ENCODE measurements at places on chromosomes 16 and 17.

GRCh38 chr17:40633871-40634270 is 13.7 kb downstream of the SMARCE1 start:
- peaks cover 18% of the 10 kb centered on the region for H3K4me1 ChIP-seq
- DNase-seq, result no peak
- H3K4me3 ChIP-seq, result no peak overlapping the region
- H3K27ac ChIP-seq, result no peak overlapping the region
- H3K36me3 ChIP-seq, result peaks cover 77% of the 10 kb centered on the region

DNA sequence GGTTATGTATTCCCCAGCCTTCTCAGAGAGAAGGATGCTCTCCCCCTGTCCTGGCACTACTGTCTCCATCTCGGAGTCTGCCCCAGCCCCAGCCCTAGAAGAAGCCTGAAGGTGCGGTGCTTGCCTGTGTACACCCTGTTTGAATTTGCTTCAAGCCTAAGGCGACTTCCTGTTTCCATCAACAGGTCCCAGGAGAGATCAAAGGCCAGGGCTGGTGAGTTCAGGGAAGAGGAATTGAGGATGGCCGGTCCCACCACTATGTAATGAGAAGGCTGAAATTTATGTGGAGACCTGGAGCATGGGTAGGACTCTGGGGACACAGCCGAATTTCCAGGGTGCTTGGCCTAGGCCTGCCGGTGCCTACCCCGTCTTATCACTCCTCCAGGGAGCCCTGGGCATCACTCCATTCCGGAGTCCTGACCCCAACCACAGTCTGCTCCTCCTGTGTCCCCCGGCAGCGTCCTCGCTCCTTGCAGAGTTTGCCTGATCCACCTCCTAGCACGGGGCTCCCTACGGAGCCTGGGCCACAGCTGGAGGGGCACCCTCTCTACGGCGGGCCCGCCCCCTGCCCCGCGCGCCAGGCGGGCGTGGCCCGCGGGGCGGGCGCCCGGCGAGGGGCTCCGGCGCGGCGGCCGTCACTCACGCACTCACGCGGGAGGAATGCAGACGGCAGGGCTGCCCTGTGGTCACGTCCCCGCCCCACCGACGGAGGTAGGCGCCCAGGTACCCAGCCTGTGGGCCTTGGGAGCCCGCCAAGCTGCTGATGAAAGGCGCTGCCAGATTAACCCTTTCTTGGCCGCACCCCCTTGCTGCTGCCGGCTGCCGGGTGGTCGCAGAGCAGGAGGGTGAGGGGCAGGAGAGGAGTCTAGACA is 53.8 kb upstream of the TAC4 start:
- no peaks in the 10 kb centered on the region for H3K4me1 ChIP-seq
- no peak overlapping the region for H3K4me3 ChIP-seq
- peaks cover 57% of the 10 kb centered on the region for H3K27me3 ChIP-seq
- H3K27ac ChIP-seq, result no peak overlapping the region
- no peak for DNase-seq

- no peaks in the 10 kb centered on the region for H3K4me1 ChIP-seq
- H3K27ac ChIP-seq, result no peak overlapping the region
- no peaks in the 10 kb centered on the region for H3K36me3 ChIP-seq
- no peak for DNase-seq
Measured at GRCh38 chr16:35743101-35743692, 2283.8 kb downstream of the TP53TG3F start.

GRCh38 chr17:38559051-38559879 is 46.5 kb downstream of the SRCIN1 start:
- peaks cover 12% of the 10 kb centered on the region for H3K4me1 ChIP-seq
- peak; percentile 88 for DNase-seq
- H3K27me3 ChIP-seq, result peaks cover 68% of the 10 kb centered on the region
- H3K4me3 ChIP-seq, result peak overlapping the region; percentile 89

DNA sequence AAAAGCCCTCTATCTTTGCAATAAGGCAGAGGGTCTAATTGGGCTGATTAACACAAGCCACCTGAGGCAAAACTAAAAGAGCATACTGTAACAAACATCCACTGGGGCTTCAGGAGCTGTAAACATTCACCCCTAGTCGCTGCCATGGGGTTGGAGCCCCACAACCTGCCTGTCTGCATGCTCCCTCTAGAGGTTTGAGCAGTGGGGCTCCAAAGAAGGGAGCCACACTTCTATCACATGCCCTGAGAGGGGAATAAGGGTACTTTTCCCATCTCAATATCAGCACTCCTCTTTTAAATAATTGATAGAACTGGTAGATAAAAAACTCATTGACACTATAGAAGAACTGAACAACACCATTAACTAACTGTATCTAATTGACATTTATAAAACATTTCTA is 130.1 kb upstream of the COX10 start:
- H3K4me3 ChIP-seq, result no peak overlapping the region
- H3K27ac ChIP-seq, result no peak overlapping the region
- H3K4me1 ChIP-seq, result no peaks in the 10 kb centered on the region

GRCh38 chr17:49344914-49345313 is 17.1 kb downstream of the ZNF652 start:
- peaks cover 32% of the 10 kb centered on the region for H3K4me1 ChIP-seq
- H3K27me3 ChIP-seq, result peaks cover 19% of the 10 kb centered on the region
- no peak for DNase-seq
- peaks cover 28% of the 10 kb centered on the region for H3K36me3 ChIP-seq
- H3K4me3 ChIP-seq, result peak overlapping the region; percentile 12

DNA sequence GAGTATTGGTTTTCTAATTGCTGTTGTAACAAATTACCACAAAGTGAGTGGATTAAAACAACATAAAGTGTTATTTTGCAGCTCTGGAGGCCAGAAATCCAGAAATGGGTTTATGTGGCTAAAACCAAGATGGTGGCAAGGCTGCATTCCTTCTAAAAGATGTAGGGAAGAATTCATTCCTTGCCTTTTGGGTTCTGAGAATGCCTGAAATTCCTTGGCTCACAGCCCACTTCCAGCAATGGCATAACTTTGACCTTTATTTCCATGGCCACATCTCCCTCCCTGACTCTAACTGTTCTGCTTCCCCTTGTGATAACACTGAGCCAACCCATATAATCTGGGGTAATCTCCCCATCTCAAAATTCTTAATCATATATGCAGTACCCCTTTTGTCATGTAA is 269.6 kb upstream of the RPL38 start:
- no peaks in the 10 kb centered on the region for H3K4me1 ChIP-seq
- no peak for DNase-seq

DNA sequence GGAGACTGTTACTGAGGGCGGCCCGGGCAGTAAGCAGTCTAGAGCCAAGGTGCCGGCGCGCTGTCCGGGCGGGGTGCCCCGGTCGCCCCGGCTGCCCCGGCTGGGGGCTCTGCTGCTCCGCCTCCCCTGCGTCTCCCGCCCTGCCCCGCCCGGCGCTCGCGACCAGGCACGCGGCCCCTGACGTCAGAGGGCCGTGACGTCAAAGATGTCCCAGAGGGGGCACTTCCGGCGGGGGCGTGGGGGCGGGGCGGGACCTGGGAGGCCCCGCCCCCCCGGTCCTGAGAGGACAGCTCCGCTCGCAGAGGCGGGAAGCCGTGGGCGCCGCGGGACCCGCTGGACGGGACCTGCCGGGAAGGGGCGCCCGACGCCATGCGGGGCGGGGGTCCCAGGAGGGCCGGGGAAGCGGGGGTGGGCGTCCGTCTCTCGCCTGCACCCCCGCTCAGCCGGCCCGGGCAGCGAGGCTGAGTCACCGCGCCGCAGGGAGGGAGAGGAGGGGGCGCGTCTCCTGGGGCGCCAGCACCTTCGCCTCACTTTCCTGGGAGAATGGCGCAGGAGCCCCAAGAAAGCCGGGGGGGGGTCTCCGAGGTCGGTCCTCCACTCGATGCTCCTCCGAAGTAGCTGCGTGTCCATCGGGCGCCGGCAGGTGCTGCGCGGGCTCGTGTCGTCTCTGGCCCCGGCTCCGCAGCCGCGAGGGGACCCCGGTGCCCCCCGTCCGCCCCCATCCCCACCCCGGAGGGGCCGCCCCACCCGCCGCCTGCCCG is 4.4 kb upstream of the HIC1 start:
- no peak overlapping the region for H3K4me3 ChIP-seq
- H3K27ac ChIP-seq, result no peak overlapping the region
- no peaks in the 10 kb centered on the region for H3K36me3 ChIP-seq
- peak; percentile 70 for DNase-seq
- peaks cover 16% of the 10 kb centered on the region for H3K27me3 ChIP-seq

- no peaks in the 10 kb centered on the region for H3K4me1 ChIP-seq
- H3K27me3 ChIP-seq, result peaks cover 25% of the 10 kb centered on the region
Measured at GRCh38 chr17:48530887-48531272, at the start of gene HOXB1. Gene HOXB1, minus strand, starts transcription at chr17:48531011. Its CDS starts 107 bp downstream, at chr17:48530904.

- H3K4me1 ChIP-seq, result peaks cover 11% of the 10 kb centered on the region
- H3K36me3 ChIP-seq, result peaks cover 14% of the 10 kb centered on the region
- no peak overlapping the region for H3K4me3 ChIP-seq
- no peaks in the 10 kb centered on the region for H3K27me3 ChIP-seq
- DNase-seq, result no peak
Measured at GRCh38 chr17:31900877-31901276, 631 bp downstream of the UTP6 start.

DNA sequence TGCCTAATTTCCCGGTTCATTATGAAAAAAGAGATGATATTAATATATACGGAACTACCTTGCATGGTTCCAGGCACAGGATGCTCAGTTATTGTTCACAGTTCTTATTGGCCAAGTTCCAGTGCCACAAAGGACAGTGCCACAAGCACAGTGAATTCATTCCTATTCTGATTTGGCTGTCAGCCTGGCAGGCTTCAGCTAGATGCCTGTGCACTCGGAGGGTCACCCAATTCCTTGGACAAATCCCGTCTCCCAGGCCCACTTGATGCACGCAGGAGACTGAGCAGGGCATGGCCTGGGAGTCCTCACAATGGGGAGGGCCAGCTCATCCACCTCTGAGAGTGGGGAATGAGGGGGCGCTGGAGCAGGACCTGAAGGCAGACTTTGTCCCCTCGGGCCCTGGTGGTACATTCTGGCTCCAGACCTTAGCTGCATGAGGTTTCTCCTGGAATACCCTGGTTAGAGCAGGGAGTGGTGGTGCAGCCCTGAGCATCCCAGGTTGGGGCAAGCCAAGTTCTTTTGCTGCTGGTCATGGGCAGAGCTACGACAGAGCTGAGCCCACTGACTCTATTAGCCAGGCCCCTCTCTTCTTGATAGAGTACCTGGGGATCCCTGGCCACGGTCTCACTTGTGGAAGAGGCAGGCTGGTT is 41.4 kb downstream of the MIS12 start:
- peaks cover 51% of the 10 kb centered on the region for H3K36me3 ChIP-seq
- H3K4me3 ChIP-seq, result no peak overlapping the region
- DNase-seq, result no peak

- no peak for DNase-seq
- H3K36me3 ChIP-seq, result peaks cover 5% of the 10 kb centered on the region
- no peak overlapping the region for H3K27ac ChIP-seq
- H3K27me3 ChIP-seq, result no peaks in the 10 kb centered on the region
- peaks cover 3% of the 10 kb centered on the region for H3K4me1 ChIP-seq
Measured at GRCh38 chr17:2453325-2453724, 52.5 kb upstream of the MNT start.

DNA sequence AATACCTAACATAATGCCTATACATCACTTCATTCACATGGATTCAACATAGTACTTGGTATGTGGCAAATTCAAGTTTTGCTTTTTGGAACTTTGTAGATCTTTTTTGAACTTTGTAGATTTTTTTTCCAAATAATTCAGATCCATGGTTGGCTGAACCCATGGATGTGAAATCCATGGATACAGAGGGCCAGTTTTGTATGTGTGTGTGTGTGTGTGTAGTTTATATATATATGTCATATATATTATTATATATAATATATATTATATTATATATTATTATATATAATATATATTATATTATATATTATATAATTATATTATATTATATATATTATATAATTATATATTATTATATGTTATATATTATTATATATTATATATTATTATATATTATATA is 28.4 kb downstream of the CLUAP1 start:
- H3K36me3 ChIP-seq, result peaks cover 42% of the 10 kb centered on the region
- peaks cover 5% of the 10 kb centered on the region for H3K4me1 ChIP-seq
- no peak overlapping the region for H3K4me3 ChIP-seq
- no peak overlapping the region for H3K27ac ChIP-seq

DNA sequence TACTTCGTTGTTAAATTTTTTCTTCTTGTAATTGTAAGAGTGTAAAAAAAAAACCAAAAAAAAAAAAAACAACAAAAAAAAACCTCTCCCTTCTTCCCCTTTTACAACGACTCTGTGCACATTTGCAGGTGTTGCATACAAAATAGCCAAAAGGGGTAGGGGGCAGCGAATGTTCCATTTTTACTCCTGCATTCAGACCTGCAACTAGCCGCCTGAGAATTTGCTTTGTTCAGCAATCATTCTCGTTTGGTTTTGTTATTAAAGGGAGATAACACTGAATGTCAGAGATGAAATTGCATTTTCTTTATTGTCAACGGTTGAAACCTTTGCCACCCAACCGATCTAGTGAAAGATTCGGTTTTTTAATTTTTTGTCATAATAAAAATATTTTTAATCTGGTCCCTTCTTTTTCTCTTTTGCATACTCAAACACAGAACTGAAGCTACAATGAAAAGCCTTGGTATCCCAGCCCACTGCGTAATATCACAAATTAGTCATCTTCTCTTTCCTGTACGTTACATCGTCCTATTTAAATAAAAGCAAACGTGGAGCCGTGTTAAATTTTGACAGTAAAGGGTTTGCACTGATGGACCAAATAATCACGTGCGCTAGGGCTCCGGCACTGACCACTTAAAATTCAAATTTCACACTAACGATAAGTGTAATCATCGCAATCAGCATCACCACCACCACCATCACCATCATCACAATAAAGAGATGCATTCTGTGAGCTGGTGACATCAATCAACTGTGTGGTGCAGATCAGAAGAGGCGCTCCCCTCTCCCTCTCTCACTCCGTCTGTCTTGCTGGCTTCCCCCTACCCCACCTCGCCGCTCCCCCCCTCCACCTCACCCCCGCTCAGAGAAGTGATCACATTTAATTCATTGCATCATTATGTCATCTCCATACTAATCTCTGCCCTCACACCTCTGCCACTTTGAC is 406.2 kb upstream of the PSMD7 start:
- peak overlapping the region; percentile 44 for H3K4me3 ChIP-seq
- no peaks in the 10 kb centered on the region for H3K36me3 ChIP-seq
- H3K27ac ChIP-seq, result no peak overlapping the region
- H3K4me1 ChIP-seq, result peaks cover 2% of the 10 kb centered on the region

DNA sequence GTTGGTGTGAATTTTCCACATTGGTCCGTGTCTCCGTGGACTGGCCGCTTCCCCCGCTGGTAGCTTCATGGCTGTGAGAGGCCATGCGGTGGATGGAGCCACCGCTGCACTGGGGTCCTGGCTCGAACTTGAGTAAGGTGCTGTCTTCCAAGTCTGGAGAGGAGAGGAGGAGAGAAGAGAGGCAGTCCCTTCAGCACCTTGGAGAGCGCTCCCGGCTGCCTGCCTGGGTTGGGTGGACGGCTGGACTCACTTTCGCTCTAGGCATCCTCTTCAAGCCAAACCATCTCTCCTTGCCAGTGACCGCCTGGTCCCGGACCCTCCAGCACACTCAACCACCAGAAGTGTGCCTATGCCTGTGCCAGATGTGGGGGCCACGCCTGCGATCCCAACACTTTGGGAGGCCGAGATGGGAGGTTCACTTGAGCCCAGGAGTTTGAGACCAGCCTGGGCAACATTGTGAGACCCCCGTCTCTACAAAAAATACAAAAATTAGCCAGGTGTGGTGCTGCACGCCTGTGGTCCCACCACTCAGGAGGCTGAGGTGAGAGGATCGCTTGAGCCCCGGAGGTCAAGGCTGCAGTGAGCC is 6.2 kb downstream of the JPH3 start:
- peak; percentile 23 for DNase-seq
- peaks cover 15% of the 10 kb centered on the region for H3K27me3 ChIP-seq
- no peak overlapping the region for H3K4me3 ChIP-seq
- H3K27ac ChIP-seq, result no peak overlapping the region

GRCh38 chr17:79529661-79530081 is 81.2 kb downstream of the RBFOX3 start:
- no peak overlapping the region for H3K4me3 ChIP-seq
- no peak for DNase-seq
- H3K4me1 ChIP-seq, result no peaks in the 10 kb centered on the region
- no peak overlapping the region for H3K27ac ChIP-seq
- H3K36me3 ChIP-seq, result no peaks in the 10 kb centered on the region

Data from T-helper 2 cell treated with Interferon-gamma antibody and Interleukin-4, amounts not matched to agents 5 μg/mL and 100 μg/mL, for 36 hours (primary cell).